ENCODE measurements at places on chromosomes 12 and 14.

DNA sequence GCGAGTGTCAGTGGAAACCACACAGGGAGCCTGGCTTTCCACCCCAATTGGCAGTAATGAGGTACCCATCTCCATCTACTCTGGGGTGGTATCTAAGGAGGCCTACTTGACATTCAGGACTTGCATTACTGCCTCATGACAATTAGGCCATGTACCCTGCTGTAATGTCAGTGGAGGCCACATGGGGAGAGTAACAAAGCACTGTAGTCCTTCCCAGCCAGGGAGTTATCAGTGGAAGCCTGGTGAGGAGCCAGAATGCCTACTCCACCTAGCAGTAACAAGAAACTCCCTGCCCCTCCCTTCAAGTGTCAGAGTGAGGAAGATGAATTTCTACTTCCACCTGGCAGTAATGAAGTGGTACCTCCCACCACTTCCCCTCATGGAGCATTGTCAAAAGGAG lies 12.5 kb downstream of the TIMM9 start:
- no peak for DNase-seq

GRCh38 chr12:62647586-62647985 lies 181.0 kb downstream of the MON2 start:
- no peak for DNase-seq

GRCh38 chr14:50953502-50953901 lies 9.2 kb upstream of the PYGL start:
- no peak for DNase-seq

DNA sequence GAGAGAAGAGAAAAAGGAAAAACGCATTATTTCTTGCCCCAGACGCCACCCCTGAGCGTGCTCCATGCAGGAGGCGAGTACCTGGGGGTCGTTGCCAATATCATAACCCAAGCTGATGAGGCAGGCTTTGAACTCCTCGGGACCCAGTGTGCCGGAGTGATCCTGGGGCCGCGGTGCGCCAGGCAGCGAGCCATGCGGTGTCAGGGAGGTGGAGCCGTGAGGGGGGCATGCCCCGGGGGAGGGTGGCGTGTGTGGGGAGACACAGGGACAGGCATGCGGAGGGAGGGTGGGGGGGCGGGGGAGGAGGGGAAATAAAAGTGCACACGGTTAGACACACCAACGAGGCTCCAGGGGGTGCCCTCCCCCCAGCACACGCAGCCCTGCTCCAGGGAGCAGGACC lies 86.0 kb upstream of the ZFP36L1 start:
- no peak for DNase-seq

DNA sequence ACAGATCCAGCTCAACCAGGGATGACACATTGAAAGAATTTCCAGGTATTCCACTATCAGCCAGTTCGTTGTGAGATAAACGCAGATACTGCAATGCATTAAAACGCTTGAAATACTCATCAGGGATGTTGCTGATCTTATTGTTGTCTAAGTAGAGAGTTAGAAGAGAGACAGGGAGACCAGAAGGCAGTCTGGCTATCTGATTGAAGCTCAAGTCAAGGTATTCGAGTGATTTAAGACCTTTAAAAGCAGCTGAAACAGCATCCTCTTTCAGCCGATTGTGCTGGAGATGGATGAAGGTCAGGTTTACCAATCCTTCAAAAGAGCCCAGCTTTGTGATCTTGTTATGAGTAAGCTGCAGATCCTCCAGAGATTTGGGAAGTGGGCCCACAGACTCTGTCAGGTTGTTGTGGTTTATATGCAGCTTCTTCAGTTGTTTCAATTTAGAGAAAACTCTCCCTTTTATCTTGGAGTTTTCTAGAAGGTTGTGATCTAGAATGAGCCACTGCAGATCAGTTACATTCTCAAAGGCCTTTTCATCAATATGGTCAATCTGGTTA lies 3.0 kb downstream of the LUM start:
- DNase-seq: no peak

DNA sequence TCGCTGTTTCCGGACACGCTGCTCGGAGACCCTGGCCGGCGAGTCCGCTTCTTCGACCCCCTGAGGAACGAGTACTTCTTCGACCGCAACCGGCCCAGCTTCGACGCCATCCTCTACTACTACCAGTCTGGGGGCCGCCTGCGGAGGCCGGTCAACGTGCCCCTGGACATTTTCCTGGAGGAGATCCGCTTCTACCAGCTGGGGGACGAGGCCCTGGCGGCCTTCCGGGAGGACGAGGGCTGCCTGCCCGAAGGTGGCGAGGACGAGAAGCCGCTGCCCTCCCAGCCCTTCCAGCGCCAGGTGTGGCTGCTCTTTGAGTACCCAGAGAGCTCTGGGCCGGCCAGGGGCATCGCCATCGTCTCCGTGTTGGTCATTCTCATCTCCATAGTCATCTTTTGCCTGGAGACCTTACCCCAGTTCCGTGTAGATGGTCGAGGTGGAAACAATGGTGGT lies 90.0 kb downstream of the GALNT8 start:
- DNase-seq: no peak

DNA sequence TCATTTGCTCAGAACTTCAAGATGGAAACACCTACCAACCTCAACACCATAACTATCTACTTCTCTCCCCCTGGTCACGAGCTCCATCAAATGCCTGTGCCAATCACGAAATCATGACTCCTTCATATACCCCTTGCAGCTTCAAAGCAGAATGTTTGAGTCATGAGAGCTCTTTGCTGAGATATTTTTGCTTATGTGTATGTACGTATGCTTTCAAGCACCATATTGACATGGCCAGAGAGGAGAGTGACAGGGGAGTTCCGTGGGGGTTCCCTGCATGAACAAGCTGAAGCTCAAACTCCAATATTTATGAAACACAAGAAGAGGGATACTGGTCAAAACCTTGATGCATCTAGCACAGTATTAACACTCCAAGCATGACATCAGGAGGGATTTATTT lies 374.4 kb downstream of the DPF3 start:
- no peak for DNase-seq

DNA sequence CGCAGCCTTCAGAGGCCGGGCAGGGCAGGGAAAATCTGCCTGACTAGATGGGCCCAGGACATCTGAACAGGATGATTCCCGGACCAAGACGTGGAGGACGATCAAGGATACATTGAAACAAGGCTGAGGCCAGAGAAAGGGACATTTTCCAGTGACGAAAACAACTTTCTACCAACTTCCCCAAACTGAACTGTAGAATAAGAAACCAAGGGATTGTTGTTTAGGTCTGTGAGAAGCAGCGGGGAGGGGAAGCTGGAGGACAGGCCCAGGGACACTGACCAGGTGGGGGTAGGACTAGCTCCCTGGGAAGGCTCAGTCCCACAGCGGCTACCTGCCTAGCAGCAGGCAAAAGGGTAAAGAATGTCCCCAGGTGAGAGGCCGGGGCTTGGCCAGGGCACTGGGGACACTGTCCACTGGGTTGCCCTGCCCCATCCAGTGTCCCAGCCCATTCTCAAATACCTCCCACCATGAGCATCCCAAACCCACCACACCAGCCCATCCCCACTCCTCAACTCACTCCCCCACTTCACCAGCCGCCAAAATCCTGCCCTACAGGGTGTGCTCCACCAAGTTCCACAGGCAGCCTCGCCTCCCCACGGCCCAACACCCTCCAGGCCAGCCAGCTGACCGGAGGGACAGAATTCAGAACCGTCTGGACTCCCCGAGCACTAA lies 995 bp downstream of the TNFRSF1A start:
- DNase-seq: no peak

DNA sequence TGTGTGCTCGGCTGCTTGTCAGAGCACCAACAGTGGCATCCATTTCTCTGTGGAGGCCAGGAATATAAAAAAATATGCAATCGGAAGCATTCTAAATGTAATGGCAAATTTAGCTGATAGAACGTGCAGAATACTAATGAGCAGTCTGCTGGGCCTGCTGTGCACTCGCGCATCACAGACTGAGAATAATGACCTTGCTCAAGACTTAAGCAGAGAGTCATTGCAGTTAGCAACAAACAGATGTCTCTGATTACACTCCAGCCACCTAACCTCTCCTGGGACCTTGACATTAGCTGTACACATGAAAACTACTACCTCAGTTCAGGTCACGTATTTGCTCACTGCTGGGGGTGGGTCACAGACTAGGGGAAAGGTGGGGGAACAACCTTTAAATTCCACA lies 269.2 kb upstream of the DAAM1 start:
- DNase-seq: no peak

- DNase-seq: peak; percentile 67
Measured at GRCh38 chr14:100486025-100486828, 101.0 kb downstream of the BEGAIN start.

- no peak for DNase-seq
Measured at GRCh38 chr12:42446761-42447160, 120.8 kb downstream of the PPHLN1 start.

DNA sequence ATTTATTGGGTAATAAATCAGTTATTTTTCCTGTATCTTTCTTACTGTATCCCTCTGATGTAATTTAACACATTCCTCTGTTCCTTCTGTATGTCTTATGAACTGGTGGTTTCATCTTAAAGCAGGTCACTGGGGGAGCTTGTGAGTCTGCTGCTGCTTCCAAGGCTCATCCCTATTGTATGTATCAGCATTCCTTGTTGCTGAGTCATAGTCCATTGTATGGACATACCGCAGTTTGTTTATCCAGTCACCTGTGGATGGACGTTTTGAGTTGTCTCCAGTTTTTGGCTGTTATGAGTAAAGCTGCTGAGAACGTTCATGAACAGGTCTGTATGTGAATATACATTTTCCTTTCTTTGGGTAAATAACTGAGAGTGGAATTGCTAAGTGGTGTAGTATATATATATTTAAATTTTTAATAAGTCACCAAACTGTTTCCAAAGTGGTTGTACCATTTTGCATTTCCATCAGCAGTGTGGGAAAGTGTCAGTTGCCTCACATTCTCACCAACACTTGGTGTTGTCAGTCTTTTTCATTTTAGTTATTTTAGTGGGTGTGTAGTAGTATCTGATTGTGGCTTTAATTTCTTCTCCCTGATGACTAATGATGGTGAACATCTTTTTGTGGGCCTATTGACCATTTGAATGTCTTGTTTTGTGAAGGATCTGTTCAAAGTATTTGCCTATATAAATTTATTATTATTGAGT lies 82.7 kb downstream of the BEGAIN start:
- no peak for DNase-seq

GRCh38 chr12:50924439-50925341 lies 27.7 kb upstream of the HIGD1C start:
- peak; percentile 65 for DNase-seq

- DNase-seq: no peak
Measured at GRCh38 chr12:57868221-57868620, 21.7 kb upstream of the CTDSP2 start.

DNA sequence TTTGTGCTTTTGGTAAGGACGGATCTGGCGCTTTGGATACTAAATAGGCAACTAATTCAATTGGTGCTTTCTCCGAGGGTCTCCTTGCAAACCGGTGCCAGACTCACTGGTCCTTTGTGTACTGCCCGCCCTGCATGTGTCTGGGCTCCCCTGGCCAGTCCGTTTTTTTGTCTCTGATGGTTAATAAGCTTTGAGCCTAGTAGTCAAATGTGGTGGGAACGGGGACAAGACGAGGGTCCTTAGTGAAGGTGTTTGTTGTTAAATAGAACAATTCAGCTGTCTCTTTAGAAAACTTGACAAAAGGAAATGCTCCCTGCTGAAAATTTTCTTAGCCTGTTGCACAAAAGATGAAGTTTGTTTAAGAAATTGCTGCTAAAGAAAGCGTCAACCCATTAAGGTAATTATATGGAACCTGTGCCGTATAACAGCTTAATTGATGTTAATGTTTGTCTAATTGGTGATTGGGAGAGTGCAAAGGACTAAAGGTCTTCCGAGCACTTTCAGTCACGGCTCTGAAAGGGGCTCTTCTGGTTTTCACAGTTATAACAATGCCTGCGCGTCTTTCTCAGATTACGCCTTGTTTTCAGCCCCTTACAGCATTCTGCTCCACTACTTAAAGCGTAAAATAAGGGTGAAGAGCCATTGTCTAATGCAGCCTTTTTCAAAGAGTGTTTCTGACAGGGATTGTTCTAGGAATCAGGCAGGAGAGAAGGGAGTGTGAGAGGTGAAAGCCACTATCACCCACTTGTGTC lies 537.4 kb downstream of the PRKD1 start:
- no peak for DNase-seq

DNA sequence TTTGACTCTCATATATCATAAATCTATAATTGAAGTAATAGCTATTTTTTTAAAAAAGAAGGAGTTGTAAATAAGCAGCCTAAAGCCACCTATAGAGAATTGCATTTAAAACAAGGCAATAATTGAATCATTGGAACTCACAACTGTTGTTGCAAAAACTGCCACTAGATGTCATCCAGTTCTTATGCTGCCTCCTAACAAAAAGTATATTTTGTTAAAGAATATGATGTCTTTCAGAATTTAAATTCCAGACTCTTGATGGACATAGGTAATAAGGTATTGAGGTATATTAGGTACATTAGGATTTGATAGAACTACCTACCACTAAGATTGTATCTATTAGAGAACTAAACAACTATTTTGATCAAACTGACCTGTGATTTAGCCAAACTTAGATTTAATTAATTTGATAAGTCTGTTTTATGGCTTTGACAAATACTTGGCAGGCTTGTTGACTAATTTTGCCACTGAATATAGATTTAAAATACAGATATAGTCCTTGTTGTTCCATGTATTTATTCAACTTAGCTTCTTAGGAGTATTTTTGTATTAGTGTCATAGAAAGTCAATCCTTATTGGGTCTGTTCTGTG lies 401.4 kb downstream of the RPL10L start:
- DNase-seq: peak; percentile 3

- no peak for DNase-seq
Measured at GRCh38 chr14:72599579-72600470, 294.1 kb downstream of the DPF3 start.

DNA sequence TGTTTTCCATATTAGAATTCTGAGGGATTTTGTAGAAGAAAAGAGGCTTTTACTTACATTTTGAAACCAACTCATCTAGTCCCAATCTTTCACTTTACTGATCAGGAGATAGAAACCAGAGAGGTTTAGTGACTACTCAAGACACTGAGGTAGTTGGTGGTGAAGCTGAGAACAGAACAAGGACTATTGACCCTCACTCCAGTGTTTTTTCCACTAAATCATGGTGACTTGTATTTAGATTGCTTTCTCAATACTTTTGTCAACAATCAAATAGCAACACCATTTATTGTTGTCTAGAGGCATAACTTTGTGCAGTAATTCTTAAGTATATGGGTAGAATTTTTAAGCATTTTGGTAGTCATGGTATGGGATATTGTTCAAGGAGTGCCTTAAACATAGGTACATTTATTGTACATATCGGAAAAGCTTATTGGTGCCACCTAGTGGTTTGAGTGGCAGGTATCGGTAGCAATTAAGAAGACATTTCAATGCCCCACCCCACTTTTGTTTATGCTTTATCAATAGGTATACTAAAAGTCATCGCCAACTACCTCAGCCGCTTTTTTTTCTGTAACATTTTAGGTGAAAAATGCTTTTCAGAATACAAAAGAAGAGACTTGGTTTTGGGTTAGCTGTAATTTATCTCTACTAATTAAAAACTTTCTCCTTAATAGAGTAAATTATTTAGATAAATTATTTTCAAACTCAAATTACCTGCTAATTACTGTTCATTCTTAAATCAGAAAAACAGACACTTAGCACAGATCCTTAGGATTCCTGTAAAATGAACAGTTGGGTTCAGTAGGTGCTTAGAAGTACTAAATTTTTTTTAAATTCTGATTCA lies 47.3 kb upstream of the PAWR start:
- peak; percentile 47 for DNase-seq

Measured in fibroblast of skin of left quadriceps (primary cell).